ENCODE measurements at places on chromosomes 3 and 15.

- H3K4me1 ChIP-seq, result no peaks in the 10 kb centered on the region
- H3K27me3 ChIP-seq, result no peaks in the 10 kb centered on the region
- DNase-seq, result no peak
- H3K27ac ChIP-seq, result no peak overlapping the region
Observed at GRCh38 chr15:84783493-84784251, 33.5 kb upstream of the ALPK3 start.

DNA sequence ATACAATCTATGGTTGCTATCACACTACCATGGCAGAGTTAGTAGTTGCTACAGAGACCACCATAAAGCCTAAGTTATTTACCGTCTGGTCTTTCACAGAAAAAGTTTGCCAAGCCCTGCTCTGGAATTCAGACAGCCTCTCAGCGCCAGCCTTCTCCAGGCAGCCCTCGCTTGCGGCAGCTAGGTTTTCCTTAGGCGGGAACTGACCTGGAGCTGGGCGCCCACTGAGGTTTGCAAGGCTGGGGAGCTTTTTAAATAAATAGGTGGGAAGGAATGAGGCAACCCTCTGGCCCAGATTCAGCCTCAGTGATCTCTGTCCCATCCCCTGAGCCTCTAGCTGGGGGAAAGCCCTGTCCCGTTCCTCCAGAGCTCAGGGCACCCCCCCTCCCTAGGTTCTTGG is 1.2 kb downstream of the CTSH start:
- H3K27me3 ChIP-seq, result peaks cover 2% of the 10 kb centered on the region
- no peak overlapping the region for H3K4me3 ChIP-seq
- no peaks in the 10 kb centered on the region for H3K36me3 ChIP-seq
- H3K27ac ChIP-seq, result no peak overlapping the region
- H3K4me1 ChIP-seq, result peaks cover 7% of the 10 kb centered on the region

DNA sequence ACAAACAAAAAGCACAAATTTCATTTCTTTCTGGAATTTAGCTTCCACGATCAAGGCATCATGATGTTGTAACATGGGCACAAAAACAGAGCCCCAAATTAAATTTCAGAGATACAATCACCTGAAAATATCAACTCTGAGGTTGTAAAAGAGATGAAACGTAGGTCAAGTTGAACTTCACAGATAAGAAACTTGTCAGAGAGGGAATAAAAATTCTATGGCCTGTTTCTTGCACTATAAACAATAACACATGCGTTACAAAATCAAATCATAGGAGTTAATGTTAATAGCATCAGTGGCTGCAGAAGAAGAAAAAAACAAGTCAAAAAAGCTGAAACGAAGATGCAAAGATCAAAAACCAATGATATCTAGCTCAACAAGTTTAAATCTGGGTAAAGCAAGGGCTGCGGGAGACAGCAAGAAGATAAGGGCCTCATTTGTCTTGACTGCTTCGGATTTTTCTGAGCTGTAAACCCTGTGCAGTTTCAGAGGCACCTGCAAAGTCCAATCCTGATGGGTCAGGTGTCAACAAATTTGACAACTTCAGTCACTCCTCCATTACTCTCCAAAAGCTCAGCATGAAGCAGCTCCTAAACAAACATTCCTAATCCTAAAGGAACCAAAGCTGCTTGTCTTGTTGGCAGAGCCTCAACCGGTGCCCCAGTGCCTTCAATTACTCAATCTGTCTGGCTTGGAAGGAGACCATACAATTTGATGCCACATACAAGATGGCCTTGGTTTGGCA is 219.8 kb downstream of the STT3B start:
- no peak overlapping the region for H3K4me3 ChIP-seq
- no peak overlapping the region for H3K27ac ChIP-seq
- H3K4me1 ChIP-seq, result no peaks in the 10 kb centered on the region
- H3K27me3 ChIP-seq, result no peaks in the 10 kb centered on the region
- no peak for DNase-seq

- H3K27ac ChIP-seq, result no peak overlapping the region
- H3K27me3 ChIP-seq, result no peaks in the 10 kb centered on the region
- peaks cover 2% of the 10 kb centered on the region for H3K4me1 ChIP-seq
- H3K4me3 ChIP-seq, result no peak overlapping the region
- H3K36me3 ChIP-seq, result no peaks in the 10 kb centered on the region
Observed at GRCh38 chr3:196168808-196169391, 42.3 kb downstream of the ZDHHC19 start.

GRCh38 chr3:74121761-74122160 is 492.7 kb downstream of the CNTN3 start:
- no peak for DNase-seq
- no peaks in the 10 kb centered on the region for H3K4me1 ChIP-seq
- H3K27ac ChIP-seq, result no peak overlapping the region
- no peaks in the 10 kb centered on the region for H3K36me3 ChIP-seq
- H3K27me3 ChIP-seq, result no peaks in the 10 kb centered on the region

DNA sequence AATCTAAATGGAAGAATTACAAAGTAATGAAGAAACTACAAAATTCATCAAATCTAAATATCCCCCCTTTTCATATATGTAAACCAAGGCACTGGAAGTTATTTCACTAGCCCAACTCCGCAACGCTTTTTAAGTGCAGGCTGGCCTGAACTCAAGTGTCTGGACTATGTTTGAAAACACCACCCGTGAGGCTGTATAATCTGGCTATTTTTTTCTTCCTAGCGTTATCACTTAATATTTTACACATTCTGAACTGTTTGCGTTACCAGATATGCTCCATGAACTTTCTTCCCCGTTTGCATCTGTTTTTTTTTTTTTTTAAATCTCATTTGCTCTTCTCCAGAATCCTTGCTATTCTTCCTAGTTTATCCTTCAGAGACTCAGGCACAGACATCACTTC is 619.5 kb upstream of the CBLB start:
- no peak for DNase-seq
- H3K27me3 ChIP-seq, result no peaks in the 10 kb centered on the region
- H3K4me3 ChIP-seq, result no peak overlapping the region
- H3K27ac ChIP-seq, result no peak overlapping the region
- H3K36me3 ChIP-seq, result no peaks in the 10 kb centered on the region

GRCh38 chr15:40511472-40512133 is 40.8 kb downstream of the CHST14 start:
- peaks cover 4% of the 10 kb centered on the region for H3K4me1 ChIP-seq
- H3K27ac ChIP-seq, result no peak overlapping the region
- no peaks in the 10 kb centered on the region for H3K36me3 ChIP-seq
- peaks cover 8% of the 10 kb centered on the region for H3K27me3 ChIP-seq
- H3K4me3 ChIP-seq, result peak overlapping the region; percentile 35
- no peak for DNase-seq

- H3K4me1 ChIP-seq, result no peaks in the 10 kb centered on the region
- DNase-seq, result no peak
- H3K4me3 ChIP-seq, result no peak overlapping the region
- no peaks in the 10 kb centered on the region for H3K27me3 ChIP-seq
- H3K27ac ChIP-seq, result no peak overlapping the region
- H3K36me3 ChIP-seq, result no peaks in the 10 kb centered on the region
Observed at GRCh38 chr15:43932907-43933306, 106.1 kb downstream of the WDR76 start.

DNA sequence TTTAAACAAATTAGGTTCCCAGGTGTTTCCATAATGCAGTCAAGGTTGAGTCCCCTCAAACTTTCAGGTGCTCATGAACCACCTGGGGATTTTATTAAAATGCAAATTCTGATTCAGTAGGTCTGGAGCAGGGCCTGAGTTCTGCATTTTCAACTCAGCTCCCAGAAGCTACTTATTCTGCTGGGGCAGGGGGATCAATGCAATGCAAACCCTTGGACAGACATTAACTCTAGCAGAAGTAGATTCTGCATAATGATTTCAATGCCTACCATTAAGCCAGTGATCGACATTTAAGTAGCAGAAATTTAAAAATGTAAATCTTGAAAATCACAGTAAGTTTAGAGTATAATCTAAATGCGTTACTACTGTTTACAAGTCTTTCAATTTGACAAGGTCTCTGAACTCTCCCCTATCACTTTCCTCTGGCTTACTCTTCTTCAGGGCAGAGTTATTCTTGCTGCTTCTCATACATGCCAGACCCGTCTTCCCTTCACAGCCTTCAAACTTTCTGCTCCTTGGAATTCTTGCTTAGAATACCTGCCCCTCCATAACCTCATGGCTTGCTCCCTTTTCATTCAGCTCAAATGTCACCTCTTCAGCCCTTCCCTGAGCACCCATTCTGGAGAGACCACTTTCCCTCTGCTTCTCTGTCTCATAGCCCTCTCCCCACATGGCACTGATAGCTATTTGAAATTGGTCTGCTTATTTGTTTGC is 19.3 kb upstream of the DPPA4 start:
- H3K27me3 ChIP-seq, result no peaks in the 10 kb centered on the region
- H3K4me1 ChIP-seq, result peaks cover 10% of the 10 kb centered on the region
- H3K4me3 ChIP-seq, result no peak overlapping the region
- no peak for DNase-seq

DNA sequence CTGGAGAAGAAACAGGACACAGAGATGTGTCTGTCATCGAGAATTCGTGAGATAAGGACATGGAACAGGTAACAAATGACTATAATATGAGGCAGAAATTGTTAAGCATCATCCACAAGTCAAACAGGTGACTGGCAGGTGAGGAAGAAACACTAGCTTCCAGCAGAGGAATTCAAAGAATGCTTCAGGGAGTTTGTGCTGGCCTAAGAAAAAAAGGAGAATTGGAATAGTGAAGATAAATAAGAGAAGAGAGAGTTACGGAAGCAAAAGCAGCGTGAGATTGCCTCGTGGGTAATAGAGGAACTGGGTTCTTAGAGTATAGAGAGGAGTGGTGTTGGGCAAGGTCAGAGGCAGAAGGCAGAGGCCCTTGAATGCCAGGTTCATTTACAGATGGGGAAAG is 22.9 kb upstream of the FGF12 start:
- H3K27me3 ChIP-seq, result peaks cover 3% of the 10 kb centered on the region
- H3K36me3 ChIP-seq, result no peaks in the 10 kb centered on the region
- no peaks in the 10 kb centered on the region for H3K4me1 ChIP-seq
- H3K4me3 ChIP-seq, result no peak overlapping the region
- no peak for DNase-seq

GRCh38 chr3:62343755-62344154 is 29.6 kb downstream of the FEZF2 start:
- H3K27me3 ChIP-seq, result peaks cover 27% of the 10 kb centered on the region
- H3K4me3 ChIP-seq, result no peak overlapping the region
- no peak overlapping the region for H3K27ac ChIP-seq
- no peak for DNase-seq

GRCh38 chr3:56894881-56895431 is 93.2 kb upstream of the ARHGEF3 start:
- H3K27ac ChIP-seq, result no peak overlapping the region
- no peak for DNase-seq
- H3K27me3 ChIP-seq, result no peaks in the 10 kb centered on the region
- peaks cover 6% of the 10 kb centered on the region for H3K4me1 ChIP-seq

- H3K27ac ChIP-seq, result no peak overlapping the region
- peaks cover 4% of the 10 kb centered on the region for H3K36me3 ChIP-seq
- no peak for DNase-seq
- no peaks in the 10 kb centered on the region for H3K27me3 ChIP-seq
- H3K4me1 ChIP-seq, result peaks cover 3% of the 10 kb centered on the region
- no peak overlapping the region for H3K4me3 ChIP-seq
Observed at GRCh38 chr3:58418227-58418626, 15.4 kb downstream of the PDHB start.

DNA sequence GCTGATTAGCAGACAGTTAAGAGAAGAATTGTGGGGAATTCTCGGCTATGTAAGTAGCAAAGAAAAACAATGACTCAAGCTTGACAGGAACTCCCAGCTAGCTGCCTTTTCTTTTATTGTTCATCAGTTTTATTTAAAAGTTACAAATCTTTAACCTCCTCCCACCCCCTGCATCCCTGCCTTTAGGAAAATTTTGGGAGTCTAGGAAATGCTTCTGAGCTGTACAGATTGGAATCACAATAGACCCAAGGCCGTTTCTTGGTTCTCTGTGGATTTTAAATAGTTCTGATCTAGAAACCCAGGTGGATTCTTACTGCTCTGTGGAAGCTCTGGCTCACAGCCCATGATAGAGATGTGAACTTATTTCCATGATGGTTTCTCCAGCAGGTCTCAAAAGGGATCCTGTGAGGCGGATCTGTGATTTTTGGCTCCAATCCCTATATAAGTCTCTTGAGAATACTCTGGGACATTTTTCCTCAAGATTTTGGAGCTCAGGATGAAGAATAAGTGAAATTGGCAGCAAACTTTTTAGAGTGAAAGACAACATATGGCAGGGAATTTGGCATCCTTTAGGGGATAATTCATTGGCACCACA is 312.3 kb downstream of the EPHA3 start:
- H3K4me1 ChIP-seq, result no peaks in the 10 kb centered on the region
- no peak overlapping the region for H3K27ac ChIP-seq
- H3K27me3 ChIP-seq, result no peaks in the 10 kb centered on the region
- H3K4me3 ChIP-seq, result no peak overlapping the region
- H3K36me3 ChIP-seq, result no peaks in the 10 kb centered on the region
- DNase-seq, result no peak

- H3K27ac ChIP-seq, result no peak overlapping the region
- H3K4me1 ChIP-seq, result peaks cover 25% of the 10 kb centered on the region
- no peaks in the 10 kb centered on the region for H3K27me3 ChIP-seq
- DNase-seq, result no peak
- no peak overlapping the region for H3K4me3 ChIP-seq
- H3K36me3 ChIP-seq, result no peaks in the 10 kb centered on the region
Observed at GRCh38 chr15:59290295-59291212, 82.1 kb downstream of the MYO1E start.

DNA sequence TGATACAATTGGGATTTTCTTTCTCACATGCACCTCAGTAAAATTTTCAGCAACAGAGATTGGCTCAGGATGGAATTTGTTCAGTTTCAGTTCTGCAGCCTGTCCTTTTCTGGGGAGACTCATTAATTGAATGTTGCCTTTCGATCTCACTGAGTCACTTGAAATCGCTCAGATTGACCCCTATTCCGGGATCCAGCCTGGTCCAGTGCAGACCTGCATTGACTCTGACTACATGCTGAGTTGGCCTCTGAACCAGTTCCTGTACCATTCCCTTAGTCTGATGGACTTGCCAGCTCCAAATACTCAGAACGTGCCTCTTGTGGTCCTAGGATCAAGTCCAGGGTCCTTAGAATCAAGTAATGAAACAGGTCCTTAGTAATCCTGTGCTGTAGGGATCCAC is 9.4 kb downstream of the IGF1R start:
- peaks cover 45% of the 10 kb centered on the region for H3K4me1 ChIP-seq
- H3K36me3 ChIP-seq, result no peaks in the 10 kb centered on the region
- H3K27ac ChIP-seq, result no peak overlapping the region

DNA sequence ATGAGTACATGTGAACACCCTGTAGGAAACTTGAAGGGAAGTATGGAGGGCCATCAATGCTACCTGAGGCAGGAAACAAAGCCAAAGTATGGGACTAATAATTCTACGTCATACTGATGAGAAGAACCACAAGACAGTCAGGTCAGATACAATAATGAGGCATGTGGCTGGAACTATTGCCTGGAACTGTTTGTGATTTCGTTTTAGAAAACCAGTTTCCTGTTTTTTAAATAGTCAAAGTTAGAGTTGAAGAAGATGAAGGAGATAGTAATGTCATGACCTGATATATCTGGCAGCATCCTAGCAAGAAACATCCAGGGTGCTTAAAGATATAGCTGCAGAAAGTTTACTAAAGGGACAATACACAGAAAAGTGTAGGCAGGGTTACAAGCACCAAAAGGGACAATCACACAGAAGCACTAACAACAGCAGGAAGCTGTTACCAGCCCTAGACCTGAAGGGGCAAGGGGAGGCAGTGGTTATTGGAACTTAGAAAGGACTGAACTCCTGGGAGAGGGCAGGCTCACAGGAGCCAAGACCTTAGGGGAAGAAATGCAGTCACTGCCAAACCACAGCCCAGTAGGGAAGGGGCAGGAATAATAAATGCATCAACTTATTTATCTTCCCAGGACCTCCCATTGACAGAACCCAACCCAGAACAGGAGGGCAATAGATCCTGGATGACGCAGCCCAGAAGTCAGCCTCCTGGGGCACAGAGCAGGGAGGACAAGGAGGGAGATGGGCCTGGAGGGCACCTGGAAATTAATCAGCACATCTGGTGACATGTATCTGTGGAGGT is 302.1 kb upstream of the STT3B start:
- no peaks in the 10 kb centered on the region for H3K4me1 ChIP-seq
- no peak overlapping the region for H3K4me3 ChIP-seq
- no peaks in the 10 kb centered on the region for H3K36me3 ChIP-seq
- H3K27ac ChIP-seq, result no peak overlapping the region

Measured in neuronal stem cell (in vitro differentiated cells).